ENCODE measurements at places on chromosomes 11 and 22.

GRCh38 chr22:46563381-46564083 is 26.1 kb upstream of the CELSR1 start:
- DNase-seq = no peak

- DNase-seq = no peak
Observed at GRCh38 chr22:37808294-37808657, 542 bp downstream of the GCAT start.

GRCh38 chr11:59501931-59502330 is 1.4 kb upstream of the OR4D11 start:
- no peak for DNase-seq

DNA sequence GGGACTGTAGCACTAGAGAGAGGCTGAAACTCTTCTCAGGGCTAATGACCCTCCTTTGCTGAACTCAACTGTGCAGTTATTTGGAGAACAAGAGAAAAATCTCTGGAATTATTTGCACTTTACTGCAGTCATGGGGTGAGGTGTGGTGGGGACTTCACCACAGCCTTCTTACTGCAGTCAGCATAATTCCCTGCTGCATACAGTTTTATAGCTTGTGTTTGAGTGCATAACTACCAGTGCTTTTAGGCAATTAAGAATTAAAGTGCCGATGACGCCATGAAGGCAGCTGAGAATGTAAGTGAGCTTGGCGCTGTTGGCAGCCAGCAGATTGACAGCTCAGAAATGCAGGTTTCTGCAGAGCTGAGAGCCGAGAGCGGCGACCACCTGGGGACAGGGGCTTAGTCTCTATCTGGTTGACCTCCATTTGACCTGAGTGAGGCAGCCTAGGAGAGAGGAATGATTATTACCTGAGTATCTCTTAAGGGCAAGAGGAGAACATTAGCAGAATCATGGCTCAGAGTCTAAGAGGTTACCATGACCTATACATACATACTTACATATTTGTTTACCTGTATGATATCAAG is 830.0 kb downstream of the NTM start:
- no peak for DNase-seq

GRCh38 chr11:14764579-14765527 is 121.2 kb downstream of the PDE3B start:
- DNase-seq = no peak

DNA sequence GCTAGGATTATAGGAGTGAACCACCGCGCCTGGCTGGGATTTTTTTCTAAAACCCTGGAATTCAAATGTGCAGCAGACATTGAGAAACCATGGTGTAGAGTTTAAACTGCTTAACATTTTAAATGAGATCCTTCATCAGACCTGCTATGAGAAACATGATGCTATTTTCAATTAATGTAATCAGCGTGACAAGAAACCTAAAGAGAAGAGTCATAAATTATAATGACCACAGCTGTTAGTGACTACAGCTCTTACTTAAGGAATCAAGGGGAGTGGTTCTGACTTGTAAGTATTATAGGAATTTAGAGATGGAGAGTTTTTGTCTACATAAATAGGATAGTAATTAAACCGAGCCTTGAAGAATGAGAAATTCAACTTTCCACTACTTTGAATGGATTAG is 170.6 kb downstream of the BARX2 start:
- DNase-seq = no peak

DNA sequence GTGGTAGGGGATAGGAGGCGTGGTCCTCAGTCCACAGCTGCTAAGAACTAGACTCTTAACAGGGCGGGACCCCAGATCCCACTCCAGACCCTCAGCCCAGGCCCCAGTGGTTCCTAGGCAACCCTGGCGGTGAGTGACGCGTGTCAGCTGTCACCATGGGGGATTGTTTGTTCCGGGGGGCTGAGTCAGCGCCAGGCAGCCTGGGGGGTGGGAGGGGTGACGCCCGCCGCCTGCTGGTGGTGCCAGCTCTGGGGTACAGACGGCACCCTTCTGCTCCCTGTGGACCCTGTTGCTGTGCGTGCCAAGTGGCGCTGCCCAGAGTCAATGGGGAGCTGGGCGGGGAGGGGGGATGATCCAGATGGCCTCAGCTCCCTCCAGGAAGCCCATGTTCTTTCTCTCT is 2.5 kb downstream of the CNIH2 start:
- no peak for DNase-seq

DNA sequence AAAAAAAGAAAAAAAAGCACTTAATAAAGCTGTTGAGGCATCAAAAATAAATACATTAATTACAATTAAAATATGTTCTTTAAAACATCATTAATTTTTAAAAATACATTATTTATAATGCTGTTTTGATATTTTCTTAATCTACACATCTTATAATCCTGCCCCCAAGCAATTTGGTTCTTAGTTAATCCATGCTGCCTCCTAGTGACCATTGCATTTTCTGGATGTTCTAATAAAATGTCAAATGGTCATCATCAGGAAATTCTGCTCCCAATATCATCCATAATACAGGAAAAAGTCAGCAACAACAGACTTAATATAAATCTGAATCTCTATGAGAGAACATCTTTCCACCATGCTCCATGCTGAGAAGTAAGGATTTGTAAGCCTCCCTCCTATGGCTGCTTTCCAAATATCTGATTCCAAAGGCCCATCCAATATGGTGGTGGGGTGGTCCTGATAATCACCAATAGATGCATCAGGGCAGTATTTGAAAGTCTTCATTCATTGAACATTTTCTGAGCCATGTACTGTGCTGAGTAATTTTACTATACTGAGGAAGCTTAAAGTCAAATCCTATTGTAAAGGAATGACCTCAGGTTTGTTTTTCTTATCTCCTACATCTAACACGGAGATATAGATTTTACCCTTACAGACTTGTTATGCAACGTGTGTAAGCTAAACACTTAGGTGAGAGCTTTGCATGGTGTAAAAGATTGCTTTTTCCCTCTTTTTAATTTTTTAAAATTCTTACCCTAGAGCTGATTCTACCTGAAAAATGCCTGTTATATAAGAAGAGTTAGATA is 124.7 kb upstream of the BMAL1 start:
- DNase-seq = no peak

DNA sequence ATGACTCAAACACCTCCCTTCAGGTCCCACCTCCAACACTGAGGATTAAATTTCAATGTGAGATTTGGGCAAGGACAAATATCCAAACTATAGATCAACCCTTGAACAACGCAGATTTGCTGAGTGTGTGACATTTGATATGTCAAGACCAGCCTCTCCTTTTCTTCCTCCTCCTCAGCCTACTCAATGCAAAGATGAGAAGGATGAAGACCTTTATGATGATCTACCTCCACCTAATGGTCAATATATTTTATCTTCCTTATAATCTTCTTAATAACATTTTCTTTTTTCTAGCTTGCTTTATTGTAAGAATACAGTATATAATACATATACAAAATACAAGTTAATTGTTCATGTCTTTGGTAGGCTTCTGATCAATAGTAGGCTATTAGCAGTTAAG is 67.5 kb upstream of the MPPED2 start:
- DNase-seq = no peak

- DNase-seq = no peak
Observed at GRCh38 chr11:44811841-44812448, 85.2 kb downstream of the TSPAN18 start.

- DNase-seq = no peak
Observed at GRCh38 chr22:42766860-42767259, 46.2 kb upstream of the A4GALT start.

DNA sequence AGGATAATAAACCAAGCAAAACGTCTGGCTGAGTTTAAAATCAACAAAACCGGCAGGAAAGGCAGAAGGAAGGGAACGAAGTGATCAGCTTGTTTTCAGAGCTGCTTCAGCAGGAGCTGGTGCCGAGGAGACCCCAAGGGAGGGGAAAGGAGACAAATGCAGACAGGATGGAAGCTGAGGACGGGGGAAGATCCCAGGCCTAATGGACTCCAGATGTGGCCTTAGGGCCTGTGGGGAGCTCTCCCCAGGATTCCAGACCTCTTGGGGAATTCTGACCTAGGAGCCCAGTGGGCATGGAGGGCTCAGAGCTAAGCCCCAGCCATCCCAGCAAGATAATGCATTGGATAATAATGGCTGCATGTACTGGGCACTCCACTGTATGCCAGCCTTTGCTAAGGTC is 211.4 kb upstream of the NARS2 start:
- no peak for DNase-seq

GRCh38 chr11:70594031-70594430 is 195.7 kb downstream of the CTTN start:
- DNase-seq = no peak

DNA sequence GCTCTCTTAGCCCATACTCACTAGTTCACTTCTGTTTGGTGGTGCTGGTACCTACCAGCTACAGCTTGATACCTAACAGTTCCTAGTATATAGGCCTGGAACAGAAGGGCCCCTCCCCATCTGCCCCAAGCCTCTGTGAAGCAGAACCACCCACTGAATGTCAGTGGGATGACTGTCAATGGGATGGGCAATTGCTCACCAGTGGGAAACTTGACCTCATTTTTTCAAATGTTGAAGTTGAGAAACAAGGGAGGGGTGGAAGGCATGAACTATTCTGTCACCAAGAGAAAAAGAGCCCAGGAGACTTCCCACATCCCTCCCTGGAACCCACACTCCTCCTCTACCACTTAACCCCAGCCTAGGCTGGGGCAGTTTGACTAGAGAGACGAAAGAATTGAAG is at the start of gene NLRP10:
NLRP10 (minus strand) TSS at position 62 of the 400 bp plus-strand sequence. CDS start 1,952 bp downstream, outside the sequence.
- DNase-seq = no peak

DNA sequence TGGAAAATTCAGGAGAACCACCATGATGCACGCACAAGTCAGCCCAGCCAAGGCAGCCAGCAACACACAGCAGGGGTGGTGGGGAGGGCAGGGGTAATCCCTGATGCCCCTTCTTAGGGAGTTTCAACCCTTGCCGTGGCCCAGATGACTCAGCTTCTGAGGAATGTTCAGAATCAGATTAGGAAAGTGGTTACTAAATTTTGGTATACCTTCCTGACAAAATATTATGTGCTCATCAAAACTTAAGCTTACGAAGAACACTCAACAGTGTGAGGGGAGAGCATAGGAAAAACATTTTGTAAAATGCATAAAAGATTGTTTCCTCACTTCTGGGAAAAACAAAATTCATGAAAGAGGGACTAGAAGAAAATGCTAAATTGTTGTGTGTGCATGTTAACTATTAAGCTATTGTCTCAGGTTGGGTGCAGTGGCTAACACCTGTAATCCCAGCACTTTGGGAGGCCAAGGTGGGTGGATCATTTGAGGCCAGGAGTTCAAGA is 32.1 kb downstream of the SERPIND1 start:
- no peak for DNase-seq

GRCh38 chr11:98740321-98740720 is 280.4 kb upstream of the CNTN5 start:
- DNase-seq = no peak

GRCh38 chr11:92790926-92791616 is 178.4 kb upstream of the MTNR1B start:
- DNase-seq = no peak

DNA sequence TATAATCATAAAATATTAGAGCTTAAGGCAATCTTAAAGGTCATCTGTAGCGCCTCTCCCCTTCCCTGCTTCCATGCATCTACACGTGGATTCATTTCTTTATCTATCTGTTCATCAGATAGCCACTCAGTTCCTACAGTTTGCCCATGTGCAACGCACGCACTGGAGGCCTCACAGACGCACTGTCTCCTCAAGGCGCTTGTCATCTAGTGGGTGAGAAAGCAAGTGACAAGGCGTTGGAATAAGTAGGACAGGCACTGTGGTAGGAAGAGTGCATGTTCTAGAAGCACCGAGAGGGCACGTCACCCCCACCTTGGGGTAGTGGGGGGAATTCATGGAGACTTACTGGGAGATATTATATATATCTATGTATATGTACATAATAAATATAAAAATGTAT is 20.8 kb upstream of the JAM3 start:
- no peak for DNase-seq

- no peak for DNase-seq
Observed at GRCh38 chr11:64356498-64357411, 2.2 kb upstream of the RPS6KA4 start.

DNA sequence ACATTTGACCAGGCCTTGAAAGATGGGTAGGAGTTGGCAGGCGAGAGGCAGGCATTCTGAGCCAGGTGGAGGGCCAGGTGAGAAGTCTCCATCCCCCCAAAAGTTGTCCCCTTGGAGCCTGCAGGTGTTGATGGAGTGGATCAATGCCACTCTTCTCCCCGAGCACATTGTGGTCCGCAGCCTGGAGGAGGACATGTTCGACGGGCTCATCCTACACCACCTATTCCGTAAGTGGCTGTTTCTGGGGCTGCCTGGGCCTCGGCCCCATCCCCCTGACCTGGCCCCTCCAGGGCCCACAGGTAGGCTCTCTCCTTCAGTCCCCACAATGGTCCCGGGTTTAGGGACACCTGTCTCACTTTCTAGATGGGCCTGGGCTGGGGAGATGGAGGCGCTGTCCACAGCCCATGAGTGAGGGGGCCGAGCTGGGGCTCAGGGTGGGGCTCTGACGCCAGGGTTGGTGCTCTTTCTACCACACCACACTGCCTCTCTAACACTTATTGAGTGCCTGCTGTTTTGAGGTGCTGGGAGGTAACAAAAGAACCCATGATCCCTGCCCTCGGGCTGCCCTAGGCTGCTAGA is 7.0 kb downstream of the PARVG start:
- no peak for DNase-seq

DNA sequence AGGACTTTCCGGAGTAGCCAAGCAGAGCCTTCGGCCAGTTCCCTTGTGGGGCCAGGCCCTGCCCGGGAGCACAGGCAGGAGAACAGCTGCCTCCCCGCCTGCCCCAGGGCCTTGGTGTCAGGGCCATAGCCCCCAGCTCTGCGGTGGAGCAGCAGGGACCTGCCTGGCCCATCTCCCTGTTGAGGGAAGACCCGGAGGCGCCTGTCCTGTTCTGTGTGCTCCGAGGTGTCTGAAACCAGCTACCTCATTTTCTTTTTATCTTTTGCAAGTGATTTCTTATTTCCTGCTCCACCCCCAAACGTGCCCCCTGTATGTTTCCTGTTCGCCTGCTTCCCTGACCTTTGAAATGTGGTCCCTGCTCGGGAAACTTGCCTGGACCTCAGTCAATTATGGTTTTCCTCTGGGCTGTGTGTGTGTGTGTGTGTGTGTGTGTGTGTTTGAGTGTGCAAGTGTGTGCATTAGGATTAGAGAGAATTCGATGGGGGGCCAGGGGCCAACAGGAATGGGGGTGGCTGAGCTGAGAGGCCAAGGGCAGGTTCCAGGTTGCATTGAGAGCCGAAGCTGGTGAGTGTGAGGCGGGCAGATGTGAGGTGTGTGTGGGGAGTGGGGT is 19.1 kb downstream of the LRP5 start:
- DNase-seq = no peak

- no peak for DNase-seq
Observed at GRCh38 chr22:37751449-37752188, 54.8 kb downstream of the TRIOBP start.

DNA sequence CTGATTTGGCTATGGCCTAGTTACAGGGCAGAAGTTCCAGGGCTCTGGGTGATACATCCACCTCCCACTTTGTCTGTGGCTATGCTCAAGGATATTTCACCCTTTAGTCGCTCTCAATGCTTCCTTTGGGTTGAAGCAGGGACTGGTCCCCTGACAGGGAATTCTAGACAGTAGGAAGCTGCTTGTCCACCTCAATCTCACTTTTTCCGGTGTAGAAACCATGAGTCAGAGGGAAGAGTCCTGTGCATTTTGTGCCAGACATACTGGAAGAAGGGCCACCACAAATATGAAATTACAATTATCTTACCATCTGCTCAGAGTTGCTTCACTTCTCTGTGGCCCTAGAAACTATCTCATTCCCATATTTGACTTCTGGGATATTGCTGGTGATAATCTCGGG is 413.7 kb upstream of the FAT3 start:
- no peak for DNase-seq

All from left renal pelvis (tissue), 4 donors.